H54 (cell line): ENCODE measurements at places on chromosomes 13 and 19.

GRCh38 chr13:67369895-67370660, 139.9 kb upstream of the PCDH9 start:
- no peak for DNase-seq

GRCh38 chr13:106961216-106961615, 393.3 kb upstream of the ARGLU1 start:
- DNase-seq = no peak

GRCh38 chr19:32866564-32867265, 2.9 kb downstream of the SLC7A9 start:
- no peak for DNase-seq

DNA sequence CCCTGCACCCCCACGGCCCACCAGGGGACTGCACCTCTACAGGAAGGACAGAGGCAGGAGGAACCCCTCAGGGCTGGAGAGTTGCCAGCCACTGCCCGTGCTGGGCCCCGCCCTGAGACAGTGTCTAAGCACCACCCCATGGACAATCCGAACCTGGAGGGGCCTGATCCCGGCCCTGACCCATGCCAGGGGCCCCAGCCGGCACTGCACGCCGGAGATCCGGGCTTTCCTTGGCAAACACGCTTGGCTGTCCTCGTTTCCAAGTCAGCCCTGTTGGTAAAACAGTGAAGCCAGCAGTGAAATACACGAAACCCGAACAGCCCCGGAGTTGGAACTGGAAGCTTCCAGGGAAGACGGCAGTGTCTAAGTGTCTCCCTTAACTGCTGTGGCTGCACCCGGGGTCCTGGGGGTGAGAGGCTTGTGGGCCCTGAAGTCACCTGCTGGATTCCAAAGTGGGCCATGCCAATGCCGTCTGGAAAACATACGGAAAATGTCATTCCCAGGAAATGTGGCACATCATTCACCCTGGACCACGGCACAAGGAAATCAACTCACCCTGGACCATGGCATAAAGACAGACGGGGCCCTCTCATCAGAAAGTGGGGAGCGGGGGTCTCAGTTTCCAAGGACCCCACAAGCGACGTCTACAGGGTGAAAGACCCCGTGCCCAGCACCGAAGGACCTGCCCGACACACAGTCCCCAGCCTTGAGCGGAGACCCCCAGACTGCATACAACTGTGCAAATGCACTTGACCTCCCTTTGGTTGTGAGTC, 30.9 kb downstream of the RASA3 start:
- DNase-seq = no peak

GRCh38 chr13:98371516-98372023, 194.5 kb upstream of the RNF113B start:
- DNase-seq = no peak

GRCh38 chr13:75566658-75567057, 17.1 kb downstream of the UCHL3 start:
- no peak for DNase-seq

- no peak for DNase-seq
These were observed 7.2 kb downstream of the SHC2 start for GRCh38 chr19:453606-454005.

DNA sequence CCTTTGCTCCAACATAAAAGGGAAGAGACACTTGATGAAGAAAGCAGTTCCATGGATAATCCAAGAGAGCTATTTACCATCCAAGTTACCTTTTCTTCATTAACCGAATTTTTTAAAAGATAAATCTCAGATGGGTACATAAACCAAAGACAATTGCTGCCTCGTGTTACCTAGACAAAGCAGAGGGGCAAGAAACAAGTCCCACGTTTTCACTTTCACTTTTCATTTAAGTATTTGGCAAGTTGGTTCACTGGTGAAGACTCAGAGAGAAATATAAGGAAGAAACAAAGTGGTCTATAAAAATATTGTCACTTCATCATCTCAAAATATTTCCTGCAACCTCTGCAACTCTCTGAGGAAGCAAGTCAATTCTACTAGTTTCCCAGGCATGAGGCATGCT, 446.1 kb downstream of the FGF14 start:
- DNase-seq = no peak

DNA sequence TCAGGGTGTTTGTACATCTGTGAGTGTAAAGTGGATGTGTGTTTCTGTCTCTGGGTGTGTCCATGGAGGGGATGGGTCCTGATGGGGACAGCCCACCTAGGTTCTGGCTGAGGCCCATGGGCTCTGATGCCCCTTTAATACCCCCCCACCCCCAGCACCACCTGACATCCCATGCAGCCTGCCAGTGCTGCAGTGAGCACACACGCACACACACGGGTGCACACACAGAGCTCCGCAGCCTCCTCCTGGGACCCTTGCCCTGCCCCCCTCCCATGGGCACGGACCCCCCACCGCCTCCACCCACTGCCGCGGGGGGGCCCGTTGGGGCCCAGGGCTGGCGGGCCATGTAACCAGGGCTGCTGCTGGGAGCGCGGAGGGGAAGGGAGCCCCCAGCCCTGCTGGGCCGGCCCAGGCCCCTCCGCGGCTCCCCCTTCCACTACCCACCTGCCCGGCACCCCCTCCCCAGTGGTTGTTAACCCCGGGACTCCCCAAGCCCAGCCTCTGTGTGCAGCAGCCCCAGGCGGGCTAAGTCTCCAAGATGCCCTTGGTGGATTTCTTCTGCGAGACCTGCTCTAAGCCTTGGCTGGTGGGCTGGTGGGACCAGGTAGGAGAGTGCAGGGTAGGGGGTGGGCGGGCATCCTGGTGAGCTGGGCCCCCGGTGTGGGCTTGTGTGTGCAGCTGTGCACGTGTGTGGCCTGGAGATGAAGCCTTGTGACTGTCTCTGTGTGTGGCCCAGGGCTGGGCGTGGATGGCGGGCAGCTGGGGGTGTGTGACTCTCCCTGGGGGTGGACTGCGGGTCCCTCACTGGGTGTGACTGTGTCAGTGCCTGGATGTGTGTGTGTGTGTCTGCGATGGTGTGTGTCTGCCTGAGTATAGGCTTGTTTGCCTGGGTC, 32.6 kb downstream of the PDE4A start:
- DNase-seq = no peak

DNA sequence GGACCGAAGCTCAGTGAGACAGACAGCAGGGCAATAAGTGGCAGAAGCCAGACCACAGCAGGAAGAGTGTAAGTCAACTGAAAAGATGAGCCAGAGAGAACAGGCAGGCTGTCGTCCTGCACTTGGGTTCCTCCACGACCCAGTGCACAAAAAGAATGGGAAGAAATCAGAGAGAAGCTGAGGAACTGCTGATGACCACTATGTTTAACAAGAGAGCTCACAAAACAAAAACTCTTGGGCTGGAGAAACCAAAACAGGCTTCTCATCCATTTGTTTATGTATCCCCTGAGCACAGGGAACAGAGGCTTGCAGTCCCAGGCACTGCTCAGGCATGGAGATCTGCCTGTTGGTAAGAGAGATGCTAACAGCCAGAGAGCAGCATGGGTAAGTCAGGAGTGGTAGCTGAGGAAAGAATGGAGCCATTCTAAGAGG, 14.0 kb downstream of the AKAP8L start:
- no peak for DNase-seq

GRCh38 chr13:32267836-32268439, 47.2 kb downstream of the ZAR1L start:
- no peak for DNase-seq

GRCh38 chr13:95607366-95607765, 37.1 kb downstream of the DZIP1 start:
- peak; percentile 37 for DNase-seq

- no peak for DNase-seq
These were observed 844 bp downstream of the ZNF543 start for GRCh38 chr19:57321116-57321515.

DNA sequence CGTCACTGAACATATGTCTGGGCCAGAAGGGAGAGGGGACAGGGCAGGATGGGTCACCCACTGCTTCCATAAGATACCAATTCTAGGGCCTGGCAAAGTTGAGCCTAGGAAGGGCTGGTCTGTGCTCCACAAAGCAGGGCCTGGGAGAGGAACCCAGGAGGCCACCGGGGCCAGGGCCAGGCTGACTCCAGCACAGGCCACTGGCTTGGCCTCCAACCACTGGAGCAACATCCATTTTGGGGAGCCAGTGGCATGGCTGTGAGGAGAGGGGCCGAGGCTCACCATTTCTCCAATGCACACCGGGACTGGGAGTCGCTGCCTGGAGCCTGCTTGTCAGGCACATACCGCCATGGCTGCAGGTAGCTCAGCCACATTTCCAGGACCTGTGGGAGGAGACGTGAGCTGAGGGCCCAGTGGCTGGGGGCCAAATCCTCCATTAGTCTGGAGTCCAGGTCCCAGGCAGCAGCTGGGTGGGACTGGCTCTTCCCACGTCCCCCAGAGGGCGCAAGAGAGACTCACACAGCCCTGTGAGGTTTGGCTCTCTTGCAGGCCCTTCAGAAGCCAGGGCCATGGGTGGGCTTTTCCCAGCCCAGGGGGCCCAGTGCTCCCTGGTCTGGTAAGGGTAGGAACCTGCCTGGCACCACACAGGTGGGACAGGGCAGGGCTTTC, 27.7 kb downstream of the TUBA3C start:
- DNase-seq = no peak

DNA sequence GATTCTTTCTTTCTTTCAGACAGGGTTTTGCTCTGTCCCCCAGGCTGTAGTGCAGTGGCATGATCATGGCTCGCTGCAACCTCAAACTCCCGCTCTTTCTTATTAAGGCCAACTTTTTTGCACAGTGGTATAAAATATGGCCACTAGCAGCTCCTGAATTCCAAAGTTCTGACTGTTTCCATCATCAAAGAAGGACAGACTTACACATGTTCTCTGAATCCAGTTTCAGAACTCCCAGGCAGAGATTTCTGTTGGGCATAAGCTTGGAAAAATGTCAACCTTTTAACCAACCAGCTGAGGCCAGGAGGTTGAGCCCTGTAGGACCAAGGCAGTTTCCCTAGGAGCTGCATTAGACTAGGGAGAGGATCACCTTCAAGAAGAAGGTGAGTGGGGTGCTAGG, 184.1 kb downstream of the HS6ST3 start:
- no peak for DNase-seq

DNA sequence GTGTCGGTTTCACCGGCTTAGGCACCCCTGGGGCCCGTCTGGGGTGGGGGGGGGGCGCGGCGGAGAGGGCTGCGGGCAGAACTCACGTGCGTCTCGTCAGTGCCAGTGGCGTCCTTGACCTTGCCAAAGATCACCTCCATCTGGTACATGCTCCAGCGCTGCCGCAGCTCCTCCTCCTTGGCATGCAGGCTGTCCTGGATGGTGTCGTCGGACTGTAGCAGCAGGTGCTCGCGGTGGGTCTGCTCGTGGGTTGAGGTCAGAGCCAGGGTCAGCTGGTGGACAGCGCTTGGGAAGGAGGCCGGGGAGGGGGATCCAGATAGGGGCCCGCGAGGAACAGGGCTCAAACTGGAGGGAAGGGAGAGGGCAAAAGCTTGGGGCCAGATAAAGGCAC, 4.7 kb upstream of the RGL3 start:
- DNase-seq = no peak

DNA sequence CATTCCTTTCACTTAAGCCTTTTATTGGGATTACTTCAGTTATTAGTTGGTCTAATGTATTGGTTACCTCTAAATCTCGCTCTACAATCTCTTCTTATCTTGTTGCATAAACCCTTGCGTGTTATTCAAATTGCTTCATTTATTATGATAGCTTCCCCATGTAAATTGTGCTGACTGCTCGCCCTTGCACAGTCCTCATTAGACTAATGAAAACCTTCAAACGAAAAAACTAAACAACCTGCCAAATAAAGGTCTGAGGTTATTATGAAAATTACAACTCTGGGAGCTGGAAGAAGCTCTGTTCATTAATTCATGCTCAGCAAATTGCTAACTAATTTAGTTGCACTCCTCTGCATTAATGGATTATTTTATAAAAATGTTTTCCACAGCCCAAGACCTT, 320.1 kb downstream of the DACH1 start:
- no peak for DNase-seq

DNA sequence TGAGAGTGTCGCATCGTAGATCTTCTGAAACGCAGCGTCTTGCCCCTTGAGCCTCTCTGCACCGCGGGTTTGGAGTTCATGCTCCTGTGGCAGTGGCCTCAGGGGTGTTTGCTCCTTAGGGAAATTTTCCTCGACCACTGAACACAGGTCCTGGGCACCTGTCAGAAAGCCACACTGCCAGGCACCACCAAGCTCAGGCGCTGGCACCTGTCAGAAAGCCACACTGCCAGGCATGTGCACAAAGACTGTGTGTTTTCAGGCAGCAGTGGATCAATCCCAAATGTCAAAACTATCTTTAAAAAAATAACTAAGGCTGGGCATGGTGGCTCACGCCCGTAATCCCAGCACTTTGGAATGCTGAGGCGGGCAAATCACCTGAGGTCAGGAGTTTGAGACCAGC, 87.1 kb downstream of the ATP11A start:
- no peak for DNase-seq

GRCh38 chr13:32627793-32628192, 41.5 kb downstream of the PDS5B start:
- no peak for DNase-seq

GRCh38 chr19:41847351-41848105, 2.7 kb downstream of the DMRTC2 start:
- no peak for DNase-seq

DNA sequence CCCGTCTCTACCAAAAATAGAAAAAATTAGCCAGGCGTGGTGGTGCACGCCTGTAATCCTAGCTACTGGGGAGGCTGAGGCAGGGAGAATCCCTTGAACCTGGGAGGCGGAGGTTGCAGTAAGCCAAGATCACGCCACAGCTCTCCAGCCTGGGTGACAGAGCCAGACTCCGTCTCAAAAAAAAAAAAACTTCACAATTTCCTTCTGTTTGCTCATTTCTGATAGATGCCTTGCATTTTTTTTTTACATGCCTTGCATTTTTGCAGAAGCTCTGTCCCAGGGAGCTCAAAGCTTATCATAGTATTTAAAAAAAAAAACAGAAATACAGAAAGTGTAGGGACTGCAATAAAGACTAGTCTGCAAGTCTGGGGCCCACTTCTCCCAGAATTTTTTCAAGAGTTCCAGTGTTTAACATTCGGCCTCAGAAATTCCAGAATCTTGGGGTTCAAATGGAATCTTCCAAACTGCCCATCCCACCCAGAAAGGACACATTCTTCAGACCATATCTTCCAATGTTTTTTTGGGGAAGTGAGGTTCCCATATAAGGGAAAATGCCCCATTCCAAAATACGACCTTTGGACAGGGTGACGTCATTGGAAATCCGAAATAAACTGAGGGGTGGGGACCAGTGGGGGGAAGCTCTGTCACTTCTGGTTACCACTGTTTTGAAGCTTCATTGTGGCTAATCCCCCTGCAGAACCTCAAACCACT, 17.2 kb upstream of the RAB8A start:
- DNase-seq = no peak

DNA sequence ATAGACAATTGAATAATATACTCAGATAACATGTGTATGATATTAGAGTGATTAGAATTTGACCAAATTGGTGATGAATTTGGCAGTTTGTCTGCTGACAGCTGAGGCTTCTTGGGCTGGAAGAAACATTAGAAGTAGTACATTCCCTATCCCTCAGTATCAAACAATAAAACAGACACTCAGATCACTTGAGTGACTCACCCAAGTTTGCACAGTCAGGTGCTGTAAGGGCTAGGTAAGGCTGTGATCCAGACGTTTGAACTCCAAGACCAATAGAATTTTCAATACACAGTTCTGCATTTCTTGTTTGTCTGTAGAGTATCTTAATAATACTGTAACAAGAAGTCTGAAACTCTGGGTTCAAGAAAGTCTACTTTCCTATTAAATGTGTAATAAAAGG, 223.5 kb downstream of the POSTN start:
- no peak for DNase-seq
